ENCODE measurements at places on chromosomes 2 and 18.

DNA sequence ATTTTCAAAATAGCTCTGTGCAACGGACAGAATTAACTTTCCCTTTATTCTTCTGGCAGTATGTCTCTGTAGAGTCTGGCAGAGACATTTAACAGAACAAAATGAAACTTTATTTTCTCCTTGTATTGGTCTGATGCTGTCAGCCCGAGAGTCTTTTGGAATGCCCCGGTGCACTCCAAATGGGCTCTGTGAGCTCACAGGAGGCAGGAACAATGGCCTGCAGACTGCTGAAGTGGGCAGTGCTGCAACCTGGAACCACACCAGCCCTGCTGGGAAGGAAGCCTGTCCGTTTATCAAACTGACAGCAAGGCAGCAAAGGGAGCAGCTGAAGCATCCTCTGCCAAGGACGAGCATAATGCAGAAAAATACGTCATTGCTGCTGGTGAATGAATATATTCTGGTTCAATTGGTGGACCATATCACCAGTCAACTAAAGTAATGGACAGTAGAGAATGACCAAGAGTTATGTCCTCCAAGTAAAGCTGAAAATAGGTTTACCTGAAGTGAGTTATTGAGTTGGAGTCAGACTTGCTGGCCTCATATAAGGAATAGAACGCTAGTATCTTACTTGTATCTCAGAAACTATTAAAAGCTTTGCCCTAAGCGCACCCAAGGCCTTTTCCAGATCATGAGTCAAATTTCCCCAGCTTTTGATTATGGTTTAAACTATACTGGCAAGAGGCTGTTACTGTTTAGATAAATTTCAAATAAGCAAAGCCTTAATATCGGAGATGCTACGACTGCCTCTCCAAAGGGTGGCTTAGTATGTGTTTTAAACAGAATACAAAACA, 207.6 kb upstream of the TANK start:
- DNase-seq: no peak

- no peak for DNase-seq
These were observed 56.4 kb upstream of the LRRC30 start for GRCh38 chr18:7174344-7175095.

DNA sequence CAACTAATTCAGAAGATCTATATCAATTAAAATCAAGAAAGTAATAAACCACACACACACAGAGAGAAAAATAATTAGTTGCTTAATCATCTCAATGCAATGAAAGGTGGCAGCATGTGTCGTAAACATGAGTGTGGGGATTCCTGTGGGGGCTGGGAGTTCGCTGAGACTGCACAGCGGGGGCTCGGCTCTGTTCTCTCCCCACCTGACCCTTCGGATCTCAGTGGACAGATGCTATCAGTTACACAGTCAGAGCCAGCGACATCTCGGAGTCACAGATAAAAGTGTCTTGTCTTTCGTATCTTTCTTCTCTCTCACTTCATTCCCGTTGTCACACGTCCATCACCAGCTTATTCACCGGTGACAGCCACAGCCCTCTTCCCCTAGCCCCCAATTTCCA, 37.1 kb downstream of the COLEC12 start:
- DNase-seq: no peak

DNA sequence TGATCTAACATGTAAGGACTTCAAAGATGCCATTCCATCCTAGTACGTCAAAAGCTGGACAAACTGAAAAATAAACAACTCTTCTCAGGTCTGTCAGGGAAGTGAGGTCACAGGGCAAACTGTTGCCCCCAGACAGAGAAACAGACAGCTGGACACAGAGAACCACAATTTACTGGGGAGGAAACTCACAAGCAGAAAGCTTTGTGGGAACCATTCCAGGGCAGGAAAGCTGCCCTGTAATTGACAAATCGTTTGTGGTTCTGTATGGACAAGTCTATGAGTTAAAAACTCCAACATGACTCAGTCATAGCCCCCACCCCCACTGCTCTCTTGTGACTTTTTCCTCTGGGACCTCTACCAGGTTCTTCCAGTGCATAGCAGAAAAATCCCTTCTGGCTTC, 28.4 kb downstream of the MCEE start:
- peak; percentile 78 for DNase-seq

GRCh38 chr2:65464604-65465003, 32.2 kb upstream of the SPRED2 start:
- DNase-seq: no peak

- peak; percentile 35 for DNase-seq
These were observed 88.7 kb downstream of the MYO1B start for GRCh38 chr2:191333911-191334357.

GRCh38 chr18:22872900-22873537, 60.1 kb upstream of the RBBP8 start:
- DNase-seq: no peak

GRCh38 chr2:239495791-239496233, 95.0 kb upstream of the HDAC4 start:
- DNase-seq: no peak

DNA sequence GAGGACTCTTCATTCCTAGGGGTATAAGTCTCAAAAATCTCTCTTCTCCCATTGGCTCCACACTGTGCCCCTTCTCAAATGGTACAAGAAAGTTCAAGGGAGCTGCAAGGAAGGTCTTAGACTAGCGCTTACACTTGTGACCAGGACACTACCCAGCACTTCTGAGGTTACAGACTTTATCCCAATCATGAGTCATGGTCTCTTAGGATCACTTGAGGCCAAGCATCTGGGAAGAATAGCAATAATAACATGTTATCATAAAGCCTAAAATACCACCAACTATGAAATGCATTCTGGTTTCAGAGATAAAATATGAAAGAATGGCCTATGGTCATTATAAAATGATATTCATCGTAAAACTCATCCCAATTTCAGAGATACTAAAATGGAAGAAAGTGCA, 309.9 kb upstream of the PKDCC start:
- DNase-seq: no peak
